ENCODE measurements at places on chromosomes 2 and 18.

- no peak for DNase-seq
These were observed 94.4 kb downstream of the MGAT5 start for GRCh38 chr2:134348239-134348638.

DNA sequence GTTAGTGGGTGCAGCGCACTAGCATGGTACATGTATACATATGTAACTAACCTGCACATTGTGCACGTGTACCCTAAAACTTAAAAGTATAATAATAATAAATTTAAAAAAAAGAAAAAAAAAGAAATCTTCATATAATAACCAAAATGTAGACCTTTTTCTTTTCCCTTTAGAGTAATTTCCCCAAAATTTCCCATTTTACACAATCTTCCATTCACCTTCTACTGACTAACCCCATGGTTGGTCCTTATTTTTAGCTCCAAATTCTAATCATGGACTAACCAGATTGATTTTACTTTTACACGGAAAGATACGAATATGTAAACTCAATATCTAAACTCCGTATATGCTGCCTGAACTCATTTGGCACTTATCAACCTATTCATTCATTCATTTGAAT lies 7.7 kb downstream of the KCTD18 start:
- no peak for DNase-seq

DNA sequence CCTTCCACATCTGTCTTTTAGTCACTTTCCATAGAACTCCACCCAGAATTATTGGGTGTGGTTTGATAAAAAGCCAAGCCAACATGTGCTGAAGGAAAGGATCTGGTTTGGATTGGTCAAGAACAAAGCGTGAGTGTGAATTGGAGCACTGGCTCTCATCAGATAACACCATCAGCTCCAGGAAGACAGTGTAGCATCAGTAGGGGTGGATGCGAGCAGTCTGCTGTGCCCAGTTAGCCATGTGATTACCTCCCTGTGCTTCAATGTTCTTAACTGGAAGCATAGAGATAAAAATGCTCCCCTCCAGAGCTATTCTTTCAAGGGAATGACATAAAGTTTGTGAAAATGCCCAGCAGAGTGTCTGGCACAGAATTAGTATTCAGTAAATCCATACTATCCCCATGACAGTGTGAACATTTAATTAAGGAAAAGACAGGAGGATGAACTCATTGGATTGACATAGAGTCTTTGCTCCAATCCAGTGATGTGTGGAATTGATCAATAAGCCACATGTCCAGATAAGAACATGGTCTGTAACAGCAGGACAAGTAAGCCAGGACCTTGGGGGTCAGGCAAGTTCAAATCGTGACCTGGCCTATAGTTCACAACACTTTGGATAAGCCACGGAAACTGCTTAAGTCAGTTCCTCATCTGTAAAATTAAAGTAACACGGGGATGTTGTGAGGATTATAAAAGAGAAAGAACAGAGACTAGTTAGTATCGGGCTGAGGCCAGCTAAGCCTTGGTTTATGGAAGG lies 68.0 kb downstream of the FAM124B start:
- DNase-seq = no peak

DNA sequence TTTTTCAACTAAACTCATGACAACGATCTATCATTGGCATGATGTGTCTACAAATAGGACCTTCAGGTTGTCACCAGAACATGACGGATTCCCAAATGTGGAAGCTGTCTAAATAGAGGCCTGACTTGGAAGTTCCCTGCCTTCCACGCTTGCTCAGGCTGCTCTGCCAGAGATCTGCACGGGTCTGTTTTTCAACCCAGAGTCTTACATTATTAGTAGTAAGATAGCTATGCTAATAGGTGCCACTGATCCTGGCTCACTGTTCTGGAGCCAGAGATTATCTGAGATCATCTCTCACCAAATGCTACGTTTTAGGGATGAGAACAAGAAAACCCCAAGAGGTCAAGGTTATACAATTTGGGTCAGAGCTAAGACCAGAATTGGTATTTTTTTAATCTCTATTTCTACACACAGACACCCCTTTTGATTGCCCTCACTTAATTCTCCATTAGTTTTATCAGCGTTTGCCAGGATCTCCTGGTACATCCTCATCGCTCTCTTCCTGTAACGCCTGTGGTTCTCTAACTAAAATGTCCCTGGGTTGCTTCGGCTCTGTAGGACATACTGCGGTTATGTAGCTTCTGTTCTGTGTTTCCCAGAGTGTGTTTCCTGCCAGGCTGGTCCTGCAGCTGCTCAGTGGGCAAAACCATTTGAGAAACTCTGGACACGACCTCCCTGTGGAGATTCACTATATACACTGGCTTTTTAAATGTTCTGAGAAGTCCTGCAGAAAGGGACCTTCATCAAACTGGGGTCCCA lies 5.7 kb downstream of the CDC42EP3 start:
- DNase-seq = no peak

DNA sequence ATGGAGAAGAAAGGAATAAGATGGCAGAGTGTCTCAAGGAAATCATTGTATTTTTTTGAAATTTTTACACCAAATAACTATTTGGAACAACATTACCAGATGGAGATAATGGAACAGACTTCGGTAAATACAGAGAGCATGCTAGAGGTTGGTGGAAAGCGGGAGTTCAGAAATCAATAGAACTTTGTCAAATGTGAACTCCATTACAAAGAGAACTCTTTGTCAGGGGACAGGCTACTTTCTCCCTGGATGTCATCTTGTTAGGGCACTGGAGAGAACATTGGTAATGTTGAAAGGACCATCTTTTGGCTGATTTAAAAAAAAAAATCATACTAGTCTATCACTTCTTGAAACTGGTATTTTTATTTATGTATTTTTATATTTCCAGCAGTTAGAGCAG lies 30.8 kb downstream of the DCC start:
- DNase-seq = no peak

GRCh38 chr2:65666156-65666725 lies 233.8 kb upstream of the SPRED2 start:
- DNase-seq = no peak

DNA sequence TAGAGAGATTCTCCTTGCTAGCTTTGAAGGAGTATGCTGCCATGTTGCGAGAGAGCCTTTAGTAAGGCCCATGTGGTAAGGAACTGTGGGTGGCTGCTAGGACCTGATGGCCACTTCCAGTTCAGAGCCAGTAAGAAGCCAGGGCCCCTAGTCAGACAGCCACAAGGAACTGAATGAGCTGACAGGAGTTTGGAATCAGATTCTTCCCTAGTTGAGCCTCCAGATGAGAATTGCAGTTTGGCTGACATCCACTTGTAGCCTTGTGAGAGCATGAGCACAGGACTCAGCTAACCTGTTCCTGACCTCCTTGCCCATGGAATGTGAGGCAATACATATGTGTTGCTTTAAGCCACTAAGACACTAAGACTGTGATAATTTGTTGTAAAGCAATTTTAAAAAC lies 1.2 kb upstream of the WDR7 start:
- DNase-seq = no peak

GRCh38 chr2:168961450-168962229 lies 60.5 kb downstream of the G6PC2 start:
- DNase-seq = no peak

DNA sequence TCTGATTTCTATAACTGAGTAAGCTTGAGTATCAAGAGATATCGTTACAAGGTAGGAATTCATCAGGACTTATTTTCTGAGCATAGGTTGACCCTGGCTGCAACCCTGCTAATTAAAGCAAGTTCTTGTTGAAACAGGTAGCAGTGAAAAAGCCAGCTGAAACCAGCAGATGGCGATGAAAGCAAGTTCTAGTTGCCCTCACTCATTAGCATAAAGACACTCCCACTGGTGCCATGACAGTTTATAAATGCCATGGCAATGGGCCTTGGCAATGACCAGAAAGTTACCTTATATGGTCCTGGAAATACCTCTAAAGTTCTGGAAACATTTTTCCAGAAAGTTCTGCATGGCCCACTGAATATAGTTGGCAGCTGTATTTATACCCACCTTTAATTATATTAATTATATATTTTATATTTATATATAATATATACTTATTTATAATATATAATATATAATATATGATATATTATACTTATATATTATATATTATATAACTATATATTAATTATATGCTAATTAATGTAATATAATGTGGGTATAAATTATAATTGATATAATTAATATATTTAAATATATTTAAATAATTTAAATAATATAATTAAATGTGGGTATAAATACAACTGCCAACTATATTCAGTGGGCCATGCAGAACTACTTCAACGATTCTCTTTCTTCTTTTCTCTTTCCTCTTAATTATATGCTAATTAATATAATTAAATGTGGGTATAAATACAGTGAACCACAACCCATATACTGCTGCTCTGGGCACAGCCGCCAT lies 188.0 kb downstream of the CDH7 start:
- no peak for DNase-seq

GRCh38 chr2:152421521-152422370 lies 86.8 kb downstream of the FMNL2 start:
- DNase-seq = no peak

DNA sequence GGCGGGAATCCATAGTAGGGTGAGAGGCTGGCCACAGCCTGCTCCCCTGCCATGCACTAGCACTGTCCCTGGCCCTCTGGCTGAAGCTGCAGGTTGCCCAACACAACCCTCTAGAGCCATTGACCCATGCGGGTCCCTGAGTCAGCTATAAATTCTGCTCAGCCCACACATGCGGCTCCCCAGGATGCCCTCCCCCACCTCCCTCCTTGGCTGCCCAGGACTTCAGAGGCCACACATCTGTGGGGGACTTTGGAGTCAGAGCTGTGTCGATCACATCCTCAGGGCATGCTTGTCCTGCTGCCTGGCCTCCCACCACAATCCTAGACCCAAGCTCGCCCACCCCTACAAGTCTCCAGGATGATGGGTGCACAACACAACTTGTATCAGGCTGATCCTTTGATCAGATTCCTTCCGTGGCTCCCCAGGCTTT lies 97.0 kb downstream of the TFCP2L1 start:
- DNase-seq = no peak

DNA sequence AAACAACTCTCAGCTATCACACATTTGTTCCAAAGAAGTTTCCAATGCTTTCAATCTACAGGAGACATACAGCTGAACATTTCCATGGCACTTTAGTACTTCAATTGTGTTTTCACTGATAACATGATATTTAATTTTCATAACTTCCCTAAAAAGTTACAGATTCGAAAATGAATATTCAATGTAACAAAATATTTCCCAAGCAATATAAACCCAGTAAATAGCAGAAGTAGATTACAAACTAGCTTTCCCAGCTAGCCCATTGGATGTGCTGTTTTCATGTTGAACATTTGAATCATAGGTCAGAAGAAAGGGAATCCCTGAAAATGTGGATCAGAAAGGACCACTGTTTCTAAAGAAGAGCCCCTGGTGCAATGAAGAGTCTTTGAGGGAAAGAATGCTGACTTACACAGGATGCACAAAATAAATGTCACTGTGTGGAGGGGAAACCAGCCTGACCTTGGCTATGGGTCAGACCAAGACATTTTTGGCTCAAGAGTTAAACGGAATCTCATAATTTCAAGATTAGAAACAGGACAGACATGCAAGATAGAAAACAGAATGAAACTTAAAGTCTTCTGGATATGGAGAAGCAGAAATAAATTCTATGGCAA lies 22.5 kb downstream of the CYTIP start:
- DNase-seq = no peak

GRCh38 chr18:8806798-8807487 lies 101.6 kb downstream of the MTCL1 start:
- DNase-seq = no peak

- DNase-seq = no peak
These were observed 324.8 kb downstream of the ALK start for GRCh38 chr2:29596584-29596983.

- no peak for DNase-seq
These were observed 79.0 kb downstream of the TTC21B start for GRCh38 chr2:165874445-165875039.

GRCh38 chr18:3493501-3494244 lies 43.7 kb downstream of the TGIF1 start:
- no peak for DNase-seq

DNA sequence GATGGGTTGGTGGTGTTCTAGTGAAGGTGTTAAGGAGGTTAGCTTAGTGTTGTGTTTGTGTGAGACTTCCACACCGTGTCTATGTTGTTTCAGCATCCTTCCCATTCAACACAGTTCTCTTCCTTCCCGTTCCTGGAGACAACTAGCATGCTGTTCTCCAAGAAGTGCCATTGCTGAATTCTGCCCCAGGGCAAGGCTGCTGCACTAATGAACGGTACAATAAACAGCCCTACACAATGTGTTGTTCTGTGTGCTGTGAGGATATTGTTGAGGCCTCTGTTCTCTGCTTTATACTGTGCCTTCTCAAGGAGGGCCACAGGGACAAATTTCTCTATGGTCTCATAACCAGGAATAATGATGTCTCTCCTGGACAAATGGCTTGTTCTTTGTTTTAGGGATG lies 39.8 kb upstream of the ZEB2 start:
- DNase-seq = no peak

DNA sequence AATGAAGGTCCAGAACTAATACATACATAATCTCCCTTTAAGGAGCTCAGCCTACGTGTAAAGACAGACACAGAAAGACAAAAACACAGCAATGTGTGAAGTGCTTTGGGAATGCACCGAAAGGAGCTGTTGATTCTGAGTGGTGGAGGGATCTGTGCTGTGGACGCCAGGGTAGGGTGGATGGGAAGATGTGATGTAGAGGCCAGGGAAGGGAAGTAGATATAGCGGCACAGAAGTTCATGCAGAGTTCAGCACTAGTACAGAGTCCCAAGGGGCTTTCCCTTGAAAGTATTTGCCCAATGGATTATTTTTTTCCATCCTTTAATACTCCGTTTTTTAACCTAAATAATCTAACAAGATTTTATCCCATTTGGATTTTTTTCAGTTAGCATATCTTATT lies 32.1 kb upstream of the DOCK10 start:
- DNase-seq = no peak

DNA sequence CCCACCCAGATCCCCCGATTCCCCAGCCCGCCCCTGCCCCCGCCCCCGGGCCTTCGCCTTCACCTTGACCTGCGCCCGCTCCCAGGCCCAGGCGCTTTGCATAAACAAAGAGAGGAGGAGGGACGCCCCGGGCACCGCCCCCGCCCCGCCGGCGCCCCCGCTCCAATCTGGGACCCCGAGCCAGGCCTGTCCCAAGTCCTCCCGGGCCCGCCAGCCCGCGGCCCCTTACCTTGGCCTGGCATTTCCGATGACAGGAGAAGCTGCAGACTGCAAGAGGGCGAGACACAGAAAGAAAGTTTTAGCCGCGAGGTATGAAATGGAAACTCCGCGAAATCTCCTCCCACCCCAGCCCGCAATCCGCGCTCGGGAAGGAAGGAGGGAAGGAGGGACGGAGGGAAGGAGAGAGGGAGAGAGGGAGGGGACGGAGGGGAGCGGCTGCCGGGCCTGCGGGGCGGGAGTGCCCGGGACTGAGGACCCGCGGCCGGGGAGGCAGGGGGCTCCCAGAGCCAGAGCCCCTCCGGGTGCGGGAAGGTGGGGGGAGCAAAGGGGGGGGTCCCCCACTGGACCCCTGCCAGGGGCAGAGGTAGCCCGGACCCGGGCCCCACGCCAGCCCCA lies 24.2 kb downstream of the TNS1 start:
- DNase-seq = no peak

Measured in stimulated activated CD8-positive, alpha-beta memory T cell treated with anti-CD3 and anti-CD28 coated beads, Interleukin-4, amount 100 ng/mL, for 1 hour (primary cell).